ENCODE measurements at places on chromosomes 2 and 18.

DNA sequence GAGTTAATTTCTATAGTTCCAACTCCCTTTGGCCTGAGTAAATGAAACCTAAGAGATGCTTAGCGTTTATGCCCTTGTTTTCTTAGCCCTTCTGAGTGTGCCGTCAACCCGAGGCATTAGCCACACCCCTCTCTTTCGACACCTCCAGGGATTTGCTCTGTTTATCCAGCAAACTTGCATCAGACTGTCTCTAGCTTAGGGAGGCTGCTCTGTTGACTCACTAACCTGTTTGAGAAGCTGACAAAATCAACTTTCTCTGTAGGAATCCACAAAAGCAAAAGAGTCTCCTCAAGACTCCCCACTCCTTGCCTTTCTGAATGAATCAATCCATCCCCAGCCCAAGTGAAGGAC is 317.6 kb downstream of the TNS1 start:
- no peak for DNase-seq

- no peak for DNase-seq
Observed at GRCh38 chr2:192424243-192424642, 229.5 kb upstream of the TMEFF2 start.

- DNase-seq = no peak
Observed at GRCh38 chr2:192536922-192537624, 342.3 kb upstream of the TMEFF2 start.

- DNase-seq = no peak
Observed at GRCh38 chr18:45980229-45980628, 13.1 kb upstream of the EPG5 start.

- DNase-seq = no peak
Observed at GRCh38 chr18:2704541-2704940, 49.0 kb downstream of the SMCHD1 start.

- peak; percentile 67 for DNase-seq
Observed at GRCh38 chr2:67394734-67395133, 2.4 kb upstream of the ETAA1 start.

DNA sequence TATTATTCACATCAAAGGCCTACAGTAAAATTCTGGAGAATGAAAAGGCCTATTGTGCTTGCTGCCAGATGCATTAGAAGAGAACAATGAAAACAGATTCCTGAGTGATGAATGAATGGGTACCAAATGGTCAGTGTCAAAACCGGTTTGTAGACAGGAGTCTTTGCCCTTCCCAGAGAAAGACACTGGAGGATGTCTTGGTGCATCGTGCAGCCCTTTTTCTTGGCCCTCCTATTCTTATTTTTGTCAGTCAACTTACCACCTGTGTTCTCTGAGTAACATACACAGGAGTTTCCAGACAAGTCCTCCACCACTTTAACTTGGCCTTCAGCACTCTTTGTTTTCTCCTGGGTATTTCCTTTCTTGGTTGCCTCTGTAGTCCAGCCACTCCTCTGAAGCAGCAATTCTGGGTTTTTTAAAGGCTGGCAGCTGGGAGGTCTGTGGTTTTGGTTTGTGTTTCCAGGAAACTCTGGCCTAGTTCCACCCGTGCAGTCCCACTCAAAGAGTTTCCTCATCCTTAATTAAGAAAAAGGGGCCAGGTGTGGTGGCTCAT is 29.4 kb downstream of the PSTPIP2 start:
- no peak for DNase-seq

- DNase-seq = no peak
Observed at GRCh38 chr2:113052396-113052917, at the start of gene IL36B. TSS of gene IL36B (minus strand) at chr2:113052867.

DNA sequence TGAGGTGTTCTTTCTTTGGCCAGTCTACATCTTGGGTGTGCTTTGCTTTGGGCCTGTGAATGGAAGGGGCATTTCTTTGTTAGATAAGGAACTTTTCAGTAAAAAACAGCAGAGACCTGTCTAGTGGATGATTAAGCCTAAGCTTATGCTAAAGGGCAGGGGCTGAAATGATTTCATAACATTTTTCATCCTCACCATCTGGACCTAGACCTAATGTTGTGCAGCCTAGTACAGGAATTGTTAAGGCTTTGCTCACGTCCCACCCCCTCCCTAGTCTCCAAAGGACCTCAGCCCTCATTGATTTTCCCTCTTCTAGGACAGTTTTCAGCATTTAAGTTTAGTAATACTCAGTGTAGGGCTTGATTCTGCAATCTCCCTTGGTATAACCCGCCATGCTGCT is 111.8 kb downstream of the PRKCE start:
- no peak for DNase-seq

- no peak for DNase-seq
Observed at GRCh38 chr2:71612581-71613402, 159.4 kb downstream of the DYSF start.

DNA sequence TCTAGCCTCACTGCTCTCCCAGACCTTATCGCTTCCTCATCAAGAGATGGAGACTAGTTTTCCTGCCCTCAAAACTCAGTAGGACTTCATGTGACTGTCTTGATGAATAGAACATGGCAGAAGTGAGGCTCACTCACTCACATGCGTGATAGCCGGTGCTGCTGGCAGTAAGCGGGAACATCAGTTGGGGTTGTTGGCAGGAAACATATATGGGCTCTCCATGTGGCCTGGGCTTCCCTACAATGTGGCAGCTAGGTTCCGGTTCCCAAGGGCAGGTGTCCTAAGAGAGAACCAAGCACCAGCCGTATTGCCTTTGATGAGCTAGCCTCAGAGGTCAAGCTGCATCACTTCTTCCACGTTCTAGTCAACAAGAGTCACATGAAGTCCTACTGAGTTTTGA is 15.2 kb upstream of the FAHD2A start:
- no peak for DNase-seq
